D341Med (cell line): ENCODE measurements at places on chromosomes 7 and 10.
A peak's percentile ranks its signal among the peaks of the same experiment; 100 is the strongest.

DNA sequence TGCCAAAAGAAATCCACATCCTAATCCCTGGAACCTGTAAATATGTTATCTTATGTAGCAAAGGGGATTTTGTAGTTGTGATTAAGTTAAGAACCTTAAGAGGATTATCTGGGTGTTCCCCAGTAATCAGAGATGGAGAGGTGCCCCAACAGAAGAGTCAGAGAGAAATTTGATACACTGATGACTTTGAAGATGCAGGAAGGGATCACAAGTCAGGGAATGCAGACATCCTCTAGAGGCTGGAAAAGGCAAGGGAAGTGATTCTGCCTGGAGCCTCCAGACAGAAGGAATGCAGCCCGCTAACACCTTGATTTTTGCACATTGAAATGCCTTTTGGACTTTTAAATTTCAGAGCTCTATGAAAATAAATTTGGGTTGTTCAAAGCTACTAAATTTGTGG lies 531.7 kb downstream of the DNAJB9 start:
- DNase-seq, result peak; percentile 68

DNA sequence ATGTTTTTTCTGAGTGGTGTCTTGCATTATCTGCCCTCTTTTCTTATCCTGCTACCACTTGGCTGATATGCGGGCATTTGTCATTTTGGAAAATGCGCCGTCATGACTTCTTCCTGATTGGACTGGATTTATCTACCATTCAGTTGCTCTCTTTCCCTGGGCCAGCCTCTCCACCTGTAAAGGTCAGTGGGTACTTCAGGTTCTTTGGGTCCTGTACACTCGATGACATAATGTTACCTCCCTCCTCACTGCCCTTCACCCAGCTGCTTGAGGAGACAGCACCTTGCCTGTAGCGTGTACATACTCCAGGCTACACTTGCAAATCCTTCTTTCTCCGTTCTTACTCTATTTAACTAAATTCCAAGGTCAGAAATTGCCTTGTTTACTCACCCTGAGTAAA lies 83.7 kb downstream of the RBM33 start:
- DNase-seq, result no peak

DNA sequence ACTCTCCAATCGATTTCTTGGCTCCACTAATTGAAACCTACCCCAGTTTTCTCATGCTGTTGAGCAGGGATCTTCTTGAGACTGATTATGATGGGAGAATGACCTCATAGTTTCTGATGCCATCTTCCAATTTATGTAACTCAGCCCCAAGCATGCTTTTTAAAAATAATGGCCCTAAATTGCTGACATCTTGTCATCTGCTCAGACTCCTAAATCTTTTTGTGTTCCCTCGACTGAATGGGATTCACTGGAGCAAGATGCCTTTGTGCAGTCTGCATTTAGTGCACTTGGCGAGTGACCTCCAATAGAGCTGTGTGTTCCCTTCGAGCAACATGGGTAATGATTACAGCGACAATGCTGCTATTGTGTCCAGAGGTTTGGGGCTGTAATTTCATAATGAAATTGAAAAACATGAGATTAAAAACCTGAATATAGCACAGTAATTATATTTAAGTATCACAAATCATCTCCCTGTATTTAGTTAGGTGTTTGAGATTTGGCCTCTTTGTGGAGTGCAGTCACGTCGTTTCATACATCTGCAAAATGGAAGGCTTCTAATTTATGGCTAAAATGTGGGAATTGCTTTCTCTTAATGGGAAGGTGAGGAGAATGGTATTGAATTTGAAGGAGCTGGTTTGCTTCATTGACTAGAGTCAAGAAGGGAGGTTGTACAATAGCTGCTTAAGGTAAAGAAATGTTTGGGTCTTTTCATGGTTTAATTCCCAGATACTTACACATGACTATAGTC lies 192.9 kb downstream of the AUTS2 start:
- DNase-seq, result no peak

DNA sequence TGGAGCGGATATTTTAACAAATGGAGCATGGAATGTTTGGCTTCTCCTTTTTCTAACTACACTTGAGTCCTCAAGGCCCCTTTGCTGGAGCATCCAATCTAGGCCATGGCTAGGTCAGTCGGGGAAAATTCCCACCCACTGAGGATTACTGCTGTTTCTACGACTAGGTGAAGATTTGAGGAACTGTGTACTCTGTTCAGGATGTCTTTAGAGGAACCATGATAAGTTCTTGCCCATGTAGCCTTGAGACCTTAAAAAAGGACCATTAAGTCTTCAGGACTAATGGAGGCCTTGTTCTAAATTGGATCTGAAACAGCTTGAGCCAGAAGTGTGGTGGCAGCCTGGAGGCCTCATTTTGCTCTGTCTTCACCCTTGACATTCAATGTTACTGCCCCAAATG lies 6.2 kb downstream of the AGK start:
- no peak for DNase-seq

GRCh38 chr7:47559306-47560220 lies 22.3 kb downstream of the TNS3 start:
- DNase-seq, result no peak

- no peak for DNase-seq
These were observed 88.4 kb upstream of the RHEB start for GRCh38 chr7:151608031-151608551.

DNA sequence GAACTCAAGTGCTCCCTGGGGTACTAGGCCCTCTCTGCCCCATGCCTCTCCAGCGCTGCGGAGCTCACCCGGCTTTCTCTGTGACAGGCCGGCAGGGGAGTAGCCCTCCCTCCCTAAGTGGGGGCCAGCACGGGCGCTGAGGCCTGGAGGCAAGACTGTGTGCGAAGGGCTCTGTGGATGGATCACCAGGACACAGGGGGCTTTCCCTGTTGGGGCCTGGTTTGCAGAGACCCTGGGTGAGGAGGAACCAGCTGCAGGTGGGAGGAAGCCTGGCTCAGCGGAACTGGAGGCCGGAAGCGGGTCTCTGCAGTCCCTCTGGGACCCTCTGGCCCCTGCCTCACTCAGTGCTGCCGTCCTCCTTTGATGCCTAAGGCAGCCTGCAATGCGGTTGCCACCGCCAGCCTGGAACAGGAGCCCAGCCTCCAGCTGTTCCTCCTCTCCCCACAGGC lies 106.0 kb downstream of the CYTH3 start:
- DNase-seq, result no peak

GRCh38 chr10:108203905-108204527 lies 1039.5 kb upstream of the SORCS1 start:
- DNase-seq, result no peak

DNA sequence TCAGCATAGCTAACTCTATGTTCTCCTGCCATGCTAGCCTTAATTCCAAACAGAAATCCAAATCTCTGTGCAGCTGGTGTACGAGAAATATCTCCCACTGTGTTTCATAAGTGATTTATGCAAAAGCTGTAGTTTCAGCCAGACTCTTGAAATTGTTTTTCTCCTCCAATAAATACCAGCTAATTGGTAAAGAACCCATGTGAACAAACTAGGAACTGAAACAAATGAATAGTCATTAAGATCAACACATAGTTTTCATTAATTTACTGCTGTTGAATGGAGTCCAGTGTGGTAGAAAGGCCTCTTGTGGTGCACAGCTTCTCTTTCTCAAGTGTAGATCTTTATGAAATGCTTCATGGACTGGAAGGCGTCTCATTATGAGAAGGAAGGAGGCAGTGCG lies 18.4 kb downstream of the PPP1R17 start:
- no peak for DNase-seq

GRCh38 chr7:124089621-124090020 lies 56.8 kb upstream of the TMEM229A start:
- DNase-seq, result peak; percentile 26

- DNase-seq, result peak; percentile 76
These were observed 855 bp downstream of the ATP6V1F start for GRCh38 chr7:128863433-128863989.

DNA sequence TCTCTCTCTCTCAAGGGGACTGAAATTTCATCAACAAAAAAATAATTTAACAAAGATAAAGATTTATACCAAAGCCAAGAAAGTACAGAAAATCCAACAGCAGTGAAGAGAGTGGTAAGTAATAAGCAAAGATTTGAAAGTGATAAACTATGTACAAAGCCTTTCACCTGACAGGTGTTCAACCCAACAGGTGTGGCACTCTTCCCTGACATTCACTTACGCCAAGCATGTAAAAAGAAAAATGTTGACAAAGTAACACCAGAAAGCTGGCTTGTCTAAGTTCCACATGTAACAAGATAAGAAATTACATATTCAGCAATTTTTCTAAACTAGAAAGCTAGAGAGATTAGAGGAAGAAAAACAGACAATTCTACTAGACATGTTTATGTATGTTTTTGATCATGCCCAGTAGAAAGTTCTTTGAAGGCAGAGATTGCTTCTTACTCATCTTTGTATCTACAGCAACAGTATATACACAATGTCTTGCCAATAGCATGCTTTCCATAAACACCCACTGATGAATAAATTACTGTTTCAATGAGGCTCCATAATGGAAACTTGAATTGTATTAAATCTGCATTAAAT lies 468.5 kb downstream of the PARD3 start:
- DNase-seq, result no peak

GRCh38 chr7:43781726-43782607 lies 23.5 kb downstream of the BLVRA start:
- no peak for DNase-seq

DNA sequence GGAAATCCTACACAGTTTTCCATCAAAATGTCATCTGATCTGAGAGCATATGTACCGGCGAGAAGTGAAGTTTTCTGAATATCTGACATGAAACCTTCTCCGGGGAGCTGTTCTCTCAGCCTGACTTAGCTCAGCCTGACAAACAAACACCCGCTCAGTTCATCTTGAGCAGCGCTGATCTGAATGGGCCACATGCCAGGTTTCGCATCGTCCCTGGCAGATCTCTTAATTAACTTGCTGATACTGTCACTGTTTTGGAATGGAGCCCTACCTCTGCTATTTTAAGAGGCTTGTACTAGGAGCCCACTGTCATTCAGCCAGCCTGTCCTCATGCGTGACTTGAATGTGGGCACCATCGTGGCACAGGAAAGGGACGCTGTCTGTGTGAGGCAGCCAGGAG lies 109.2 kb downstream of the STRA8 start:
- DNase-seq, result peak; percentile 73

DNA sequence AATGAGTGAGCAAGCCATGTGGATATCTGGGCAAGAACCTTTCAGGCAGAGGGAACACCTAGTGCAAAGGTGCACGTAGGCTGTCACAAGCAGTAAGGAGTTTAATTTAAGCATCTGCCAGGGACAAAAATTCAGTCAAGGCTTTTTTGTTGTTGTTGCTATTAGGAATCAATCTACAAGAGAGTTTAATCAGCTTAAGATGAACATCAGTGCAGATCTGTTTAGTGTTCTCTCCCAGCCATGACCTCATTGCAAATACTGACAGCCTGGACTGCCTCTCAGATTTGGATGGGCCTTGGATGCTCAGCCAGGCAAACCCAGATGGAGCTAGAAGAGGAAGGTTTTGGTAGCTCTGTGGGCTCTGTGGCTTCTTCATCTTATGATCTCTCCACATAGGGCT lies 3.3 kb upstream of the GLCCI1 start:
- peak; percentile 60 for DNase-seq

GRCh38 chr7:99860281-99861127 lies 16.3 kb downstream of the OR2AE1 start:
- DNase-seq, result no peak

GRCh38 chr7:46830-47140 lies 145.6 kb upstream of the FAM20C start:
- DNase-seq, result no peak

DNA sequence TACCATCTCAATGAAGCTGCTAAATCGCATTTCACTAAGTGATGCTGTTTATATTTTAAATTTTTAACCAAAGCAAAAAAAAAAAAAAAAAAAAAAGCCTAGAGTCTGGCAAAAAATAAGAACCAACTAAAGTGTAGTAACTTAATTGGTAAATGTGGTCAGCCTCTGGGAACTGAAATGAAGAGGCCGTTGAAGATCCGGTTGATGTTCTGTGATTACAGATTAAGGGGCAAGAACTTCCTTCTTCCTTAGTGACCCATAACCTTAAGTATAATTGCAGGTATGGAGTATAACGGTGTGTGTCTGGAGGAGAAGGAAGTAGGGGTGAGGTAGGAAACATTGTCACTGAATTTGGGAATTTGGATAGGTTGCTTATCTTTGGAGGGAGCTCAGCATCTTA lies 7.7 kb upstream of the SRGN start:
- DNase-seq, result no peak

GRCh38 chr10:9285690-9286089 lies 1231.2 kb downstream of the GATA3 start:
- no peak for DNase-seq

GRCh38 chr7:91573405-91573804 lies 307.1 kb downstream of the MTERF1 start:
- DNase-seq, result no peak

- no peak for DNase-seq
These were observed 1254.4 kb upstream of the PHF14 start for GRCh38 chr7:9719303-9719702.

- DNase-seq, result no peak
These were observed 765 bp upstream of the LCOR start for GRCh38 chr10:96831200-96831866.

DNA sequence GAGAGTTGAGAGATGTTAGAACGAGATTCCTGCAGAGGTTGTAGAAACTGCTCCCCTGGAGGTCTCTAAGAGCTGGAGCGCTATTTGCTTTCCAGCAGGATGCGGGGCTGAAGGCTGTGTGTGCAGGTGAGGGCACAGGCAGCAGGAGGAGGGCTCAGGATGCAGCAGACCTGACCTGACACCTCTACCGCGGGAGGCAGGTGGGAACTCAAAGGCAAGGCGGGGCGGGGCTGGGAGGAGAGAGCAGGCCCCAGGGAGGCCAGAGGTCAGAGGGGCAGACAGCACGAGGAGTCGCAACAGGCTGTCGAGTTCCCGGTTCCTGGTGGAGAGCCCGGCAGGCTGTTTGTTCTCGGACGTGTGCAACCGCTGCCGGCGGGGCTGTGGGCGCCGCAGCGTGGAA lies 7.9 kb upstream of the CRTAC1 start:
- no peak for DNase-seq

GRCh38 chr10:113557903-113558321 lies 5.1 kb downstream of the HABP2 start:
- DNase-seq, result no peak

DNA sequence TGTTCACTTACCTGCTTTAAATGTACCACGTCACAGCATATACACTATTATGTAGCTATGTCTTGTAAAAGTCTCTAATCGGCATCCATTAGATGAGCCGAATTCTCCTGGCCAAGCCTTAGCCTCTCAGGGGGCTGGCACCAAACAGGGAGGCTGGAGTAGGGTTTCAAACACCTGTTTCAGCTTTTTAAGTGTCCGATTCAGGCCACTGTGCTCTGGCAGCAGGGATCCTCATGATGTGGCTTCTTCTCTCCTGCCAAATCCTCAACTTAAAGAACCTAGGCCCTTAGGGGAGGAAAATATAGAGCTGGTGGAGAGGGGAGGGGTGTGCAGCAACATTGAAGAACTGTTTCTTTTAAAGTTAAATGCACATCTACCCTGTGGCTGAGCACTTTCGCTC lies 68.5 kb upstream of the NFKB2 start:
- no peak for DNase-seq

- no peak for DNase-seq
These were observed 133.9 kb downstream of the DKK1 start for GRCh38 chr10:52447931-52448353.
